ENCODE measurements at places on chromosomes 4 and X.

- no peak for DNase-seq
Observed at GRCh38 chr4:135269125-135269890, 1067.7 kb upstream of the PABPC4L start.

DNA sequence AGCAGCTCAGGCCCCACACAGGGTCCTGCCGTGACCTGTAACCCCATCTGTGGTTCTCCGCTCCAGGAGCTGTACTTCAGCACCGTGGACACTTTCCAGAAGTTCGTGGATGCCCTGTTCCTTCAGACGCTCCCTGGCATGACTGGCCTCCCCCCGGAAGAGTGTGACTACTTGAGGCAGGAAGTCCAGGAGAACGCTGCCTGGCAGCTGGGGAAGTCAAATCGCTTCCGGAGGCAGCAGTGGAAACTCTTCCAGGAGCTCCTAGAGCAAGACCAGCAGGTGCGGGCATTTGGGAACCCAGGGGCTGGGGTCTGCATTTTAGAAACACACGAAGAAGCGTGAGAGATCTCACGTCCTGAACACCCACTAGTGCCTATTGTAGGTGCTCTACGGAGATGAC lies 72.5 kb downstream of the EVC start:
- DNase-seq = no peak

DNA sequence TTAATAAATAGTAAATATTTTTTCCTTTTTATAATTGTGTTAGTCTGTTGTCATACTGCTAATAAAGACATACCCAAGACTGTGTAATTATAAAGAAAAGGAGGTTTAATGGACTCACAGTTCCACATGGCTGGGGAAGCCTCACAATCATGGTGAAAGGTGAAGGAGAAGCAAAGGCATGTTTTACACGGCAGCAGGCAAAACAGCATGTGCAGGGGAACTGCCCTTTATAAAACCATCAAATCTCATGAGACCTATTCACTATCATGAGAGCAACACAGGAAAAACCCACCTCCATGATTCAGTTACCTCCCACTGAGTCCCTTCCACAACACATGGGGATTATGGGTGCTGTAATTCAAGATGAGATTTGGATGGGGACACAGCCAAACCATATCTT lies 45.8 kb upstream of the TMPRSS11B start:
- no peak for DNase-seq

DNA sequence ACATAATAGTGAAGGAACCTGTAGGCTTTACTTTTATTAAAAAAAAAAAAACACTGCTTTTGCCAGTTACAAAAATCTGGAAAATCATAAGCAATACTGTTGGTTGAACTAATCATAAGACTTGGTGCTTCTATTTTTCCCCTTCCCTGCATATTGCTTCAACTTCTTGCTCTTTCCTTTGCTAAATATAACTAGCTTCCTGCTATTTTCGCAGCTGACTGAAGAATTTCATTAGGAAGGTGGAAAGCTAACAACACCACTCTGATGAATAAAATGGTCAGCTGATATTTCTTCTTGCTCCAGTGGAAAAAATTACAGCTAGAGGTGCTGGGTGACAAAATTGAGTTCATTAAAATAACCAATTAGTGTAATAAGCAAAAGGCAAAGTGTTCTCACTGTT lies 39.3 kb downstream of the MEPE start:
- DNase-seq = no peak

DNA sequence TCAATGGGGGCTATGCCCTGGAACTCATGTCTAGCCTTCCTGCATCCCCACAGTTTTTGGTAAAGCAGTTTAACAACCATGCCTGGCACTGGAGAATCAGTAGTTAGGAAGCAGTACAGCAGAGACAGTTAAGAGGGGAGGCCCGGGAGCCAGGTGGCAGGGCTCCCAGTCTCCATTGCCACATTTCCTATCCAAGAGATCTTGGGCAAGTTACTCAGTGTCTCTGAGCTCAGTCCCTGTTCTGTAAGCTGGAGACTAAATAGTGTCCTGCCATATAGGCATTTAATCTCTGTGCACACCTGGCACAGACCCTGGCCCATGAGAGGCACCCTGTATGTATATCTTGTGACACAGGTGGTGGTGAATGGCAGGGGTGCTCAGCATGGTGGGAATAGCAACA lies 156.1 kb upstream of the EOLA2 start:
- no peak for DNase-seq

DNA sequence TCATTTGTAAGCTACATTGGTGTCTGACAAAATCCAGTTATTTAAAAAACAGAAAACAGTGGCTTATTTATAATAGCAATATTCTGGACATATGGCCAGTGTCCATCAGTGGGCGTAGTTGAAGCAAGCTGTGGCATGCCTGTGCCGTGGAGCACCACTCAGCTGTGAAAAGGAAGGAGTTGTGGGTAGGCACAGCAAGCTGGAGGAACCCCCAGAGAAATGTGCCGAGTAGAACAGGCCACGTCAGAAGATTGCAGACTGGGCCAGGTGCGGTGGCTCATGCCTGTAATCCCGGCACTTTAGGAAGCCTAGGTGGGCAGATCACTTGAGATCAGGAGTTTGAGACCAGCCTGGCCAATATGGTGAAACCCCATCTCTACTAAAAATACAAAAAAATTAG lies 102.4 kb downstream of the GPR143 start:
- no peak for DNase-seq

- DNase-seq = no peak
Observed at GRCh38 chrX:34768290-34768689, 111.2 kb upstream of the TMEM47 start.

DNA sequence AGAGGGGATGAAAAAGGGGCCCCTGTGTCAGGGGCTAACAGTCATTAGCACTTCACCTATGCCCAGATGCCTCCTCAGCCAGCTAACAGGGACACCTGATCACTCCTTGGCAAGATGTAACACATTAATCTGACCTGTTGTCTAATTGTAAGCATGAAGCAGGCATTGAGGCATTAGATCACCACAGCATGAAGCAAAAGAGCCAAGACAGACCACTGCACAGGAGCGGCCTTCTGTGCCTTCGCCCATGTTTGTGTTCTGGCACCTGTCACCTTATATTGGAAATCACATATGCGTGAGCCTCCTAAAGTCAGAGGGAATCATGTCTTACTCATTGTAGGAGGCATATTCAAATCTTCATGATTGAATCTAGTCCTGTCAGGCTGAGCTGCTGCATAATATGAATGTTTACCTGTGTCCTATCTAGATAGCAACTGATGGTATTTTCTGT lies 48.4 kb downstream of the PTTG2 start:
- no peak for DNase-seq

- no peak for DNase-seq
Observed at GRCh38 chr4:138200236-138200590, 41.9 kb downstream of the SLC7A11 start.

- no peak for DNase-seq
Observed at GRCh38 chrX:153984351-153985178, 12.0 kb downstream of the TMEM187 start.
